ENCODE measurements at places on chromosomes 1 and 21.
A peak's percentile ranks its signal among the peaks of the same experiment; 100 is the strongest.

DNA sequence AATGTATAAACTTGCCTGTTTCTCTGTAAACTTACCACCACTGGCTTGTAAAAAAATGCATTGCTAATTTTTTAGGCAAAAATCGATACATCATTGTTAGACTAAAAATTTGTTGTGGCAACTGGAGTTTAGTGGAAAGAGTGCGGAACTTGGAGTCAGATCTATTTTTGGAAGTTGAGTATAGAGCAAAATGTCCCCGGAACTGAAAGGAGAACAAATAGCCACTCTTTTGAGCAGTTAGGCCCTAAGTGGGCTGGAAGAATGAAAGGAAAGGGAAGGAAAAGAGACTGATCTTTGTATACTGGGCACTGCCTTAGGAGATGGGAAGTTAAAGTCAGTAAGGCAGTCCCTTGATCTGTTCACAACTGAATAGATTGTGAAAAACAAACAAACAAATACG is 30.2 kb downstream of the OPTC start:
- no peak for DNase-seq

DNA sequence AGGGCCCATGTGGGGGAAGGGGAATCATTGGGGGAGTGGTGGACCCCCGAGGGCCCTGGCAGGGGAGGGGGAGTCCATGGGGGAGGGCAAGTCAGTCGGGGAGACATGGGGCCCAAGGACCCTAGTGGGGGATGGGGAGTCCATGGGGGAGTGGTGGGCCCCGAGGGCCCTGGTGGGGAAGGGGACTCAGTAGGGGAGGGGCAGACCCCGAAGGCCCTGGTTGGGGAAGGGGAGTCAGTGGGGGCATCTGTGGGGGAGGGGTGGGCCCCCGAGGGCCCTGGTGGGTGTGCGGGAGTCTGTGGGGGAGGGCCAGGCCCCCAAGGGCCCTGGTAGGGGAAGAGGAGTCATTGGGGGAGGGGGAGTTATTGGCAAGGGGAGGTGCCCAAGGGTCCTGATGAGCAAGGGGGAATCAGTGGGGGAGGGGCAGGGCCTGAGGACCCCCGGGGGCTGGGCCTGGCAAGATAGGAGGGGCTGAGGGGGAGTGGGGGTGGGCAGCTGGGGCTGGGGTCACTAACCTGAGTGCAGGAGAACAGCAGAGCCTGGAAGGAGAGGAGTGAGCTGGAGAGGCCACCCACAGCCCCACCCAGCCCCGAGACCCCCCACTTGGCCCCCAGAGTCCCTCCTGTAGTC is 2.1 kb downstream of the MXRA8 start:
- no peak for DNase-seq

GRCh38 chr1:65179148-65179547 is 31.1 kb downstream of the AK4 start:
- no peak for DNase-seq

GRCh38 chr1:4653328-4653660 is 1.1 kb upstream of the AJAP1 start:
- no peak for DNase-seq

DNA sequence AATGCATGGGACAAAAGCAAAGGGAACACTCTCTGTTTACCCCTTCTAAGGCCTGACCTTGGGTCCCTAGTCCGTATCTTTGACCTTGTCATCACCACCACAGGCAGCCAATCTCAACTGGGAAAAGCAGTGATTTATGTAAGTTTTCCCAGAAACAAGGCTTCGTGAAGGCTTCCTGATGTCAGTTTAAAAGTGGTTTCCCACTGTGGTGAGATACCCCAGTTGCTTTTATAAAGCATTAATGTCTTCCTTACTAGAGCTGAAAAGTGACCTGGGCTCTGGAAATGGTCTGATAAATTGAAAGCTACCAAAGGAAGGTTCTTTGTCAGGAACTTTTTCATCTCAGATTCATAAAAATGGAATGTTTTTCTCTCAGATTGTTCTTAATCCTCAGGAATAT is 536.4 kb upstream of the PTBP2 start:
- DNase-seq: no peak

DNA sequence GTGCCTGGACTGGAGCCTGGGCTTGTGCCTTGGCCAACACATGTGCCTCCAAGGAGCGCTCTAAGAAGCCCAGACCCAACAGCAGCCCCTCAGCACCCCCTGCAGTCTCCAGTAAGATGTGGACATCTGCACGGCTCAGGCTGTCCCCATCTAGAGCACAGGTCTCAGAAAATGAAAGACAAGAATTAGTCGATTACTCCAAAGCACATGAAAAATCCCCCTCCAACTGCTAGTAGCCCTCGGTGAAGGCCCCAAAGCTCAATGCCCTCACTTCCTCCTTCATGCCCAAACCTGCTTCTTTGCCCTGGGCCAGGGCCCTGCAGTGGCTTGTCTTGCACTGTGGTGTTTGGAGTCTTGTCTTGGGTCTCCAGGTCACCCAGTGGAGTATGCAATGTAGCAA is 21.9 kb upstream of the ERO1B start:
- DNase-seq: no peak

GRCh38 chr1:175514387-175514953 is 228.9 kb downstream of the TNR start:
- no peak for DNase-seq

GRCh38 chr1:206873603-206874188 is 8.3 kb downstream of the IL20 start:
- no peak for DNase-seq

GRCh38 chr1:169478094-169478672 is 7.6 kb downstream of the SLC19A2 start:
- no peak for DNase-seq

- DNase-seq: peak; percentile 20
Measured at GRCh38 chr1:240575981-240576662, 35.8 kb downstream of the GREM2 start.

GRCh38 chr1:160460214-160460642 is 59.9 kb downstream of the VANGL2 start:
- no peak for DNase-seq

DNA sequence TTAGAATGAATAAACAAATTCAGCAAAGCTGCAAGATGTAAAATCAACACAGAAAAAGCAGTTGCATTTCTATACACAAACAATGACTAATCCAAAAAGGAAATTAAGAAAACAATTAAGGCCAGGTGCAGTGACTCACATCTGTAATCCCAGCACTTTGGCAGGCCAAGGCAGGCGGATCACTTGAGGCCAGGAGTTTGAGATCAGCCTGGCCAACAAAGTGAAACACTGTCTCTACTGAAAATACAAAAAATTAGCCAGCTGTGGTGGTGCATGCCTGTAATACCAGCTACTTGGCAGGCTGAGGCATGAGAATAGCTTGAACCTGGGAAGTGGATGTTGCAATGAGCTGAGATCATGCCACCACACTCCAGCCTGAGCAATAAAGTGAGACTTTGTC is 22.3 kb downstream of the THEM4 start:
- no peak for DNase-seq

DNA sequence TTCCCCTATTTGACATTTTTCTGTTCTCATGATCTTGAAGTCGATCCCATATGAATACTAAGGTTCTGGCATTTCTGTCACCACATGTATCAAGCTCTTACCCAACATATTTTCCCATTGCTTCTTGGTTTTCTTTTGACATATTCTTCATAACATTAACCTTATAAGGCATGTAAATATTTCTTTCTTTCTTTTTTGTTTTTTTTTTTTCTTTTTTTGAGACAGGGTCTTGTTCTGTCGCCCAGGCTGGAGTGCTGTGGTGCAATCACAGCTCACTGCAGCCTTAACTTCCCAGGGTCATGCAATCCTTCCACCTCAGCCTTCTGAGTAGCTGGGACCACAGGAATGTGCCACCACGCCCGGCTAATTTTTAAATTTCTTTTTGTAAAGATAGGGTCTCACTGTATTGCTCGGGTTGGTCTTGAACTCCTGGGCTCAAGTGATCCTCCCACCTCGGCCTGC is 33.1 kb upstream of the ERRFI1 start:
- DNase-seq: no peak

GRCh38 chr1:217897100-217897499 is 266.0 kb downstream of the SPATA17 start:
- no peak for DNase-seq

GRCh38 chr1:243299069-243299468 is 43.2 kb downstream of the SDCCAG8 start:
- DNase-seq: no peak

GRCh38 chr21:41830764-41831452 is 48.2 kb downstream of the PRDM15 start:
- DNase-seq: no peak

GRCh38 chr1:109350182-109350581 is 43.4 kb upstream of the MYBPHL start:
- no peak for DNase-seq

DNA sequence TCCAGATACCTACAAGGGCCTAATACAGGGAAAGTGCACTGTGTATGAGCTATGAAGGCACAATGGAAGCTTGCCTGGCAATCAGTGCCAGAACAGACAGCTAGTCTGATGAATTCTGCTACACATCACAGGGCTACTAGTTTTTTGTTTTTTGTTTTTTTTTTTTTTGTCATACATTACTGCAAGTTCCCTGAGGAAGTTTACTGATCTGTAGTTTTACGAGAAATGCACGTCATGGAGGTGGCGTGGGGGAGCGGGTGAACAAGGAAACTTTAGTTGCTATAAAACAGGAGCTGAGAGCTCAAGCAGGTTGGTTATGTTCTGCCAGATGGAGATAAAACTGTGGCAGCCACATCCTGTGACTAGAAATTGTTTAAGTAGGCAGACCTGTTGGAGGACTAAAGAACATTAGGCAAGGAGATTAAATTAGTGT is 17.7 kb downstream of the PTPRC start:
- DNase-seq: peak; percentile 83

GRCh38 chr1:184929711-184930202 is 44.6 kb downstream of the NIBAN1 start:
- DNase-seq: no peak

- DNase-seq: no peak
Measured at GRCh38 chr1:202193614-202194327, at the start of gene LGR6. TSS of gene LGR6 (plus strand) at chr1:202193799. CDS start at chr1:202193990, 191 bp downstream.

GRCh38 chr1:157367870-157368269 is 184.4 kb downstream of the FCRL5 start:
- no peak for DNase-seq

- DNase-seq: no peak
Measured at GRCh38 chr1:210262167-210262896, 29.7 kb downstream of the SERTAD4 start.

GRCh38 chr1:67642629-67643028 is 42.4 kb upstream of the GADD45A start:
- DNase-seq: no peak

DNA sequence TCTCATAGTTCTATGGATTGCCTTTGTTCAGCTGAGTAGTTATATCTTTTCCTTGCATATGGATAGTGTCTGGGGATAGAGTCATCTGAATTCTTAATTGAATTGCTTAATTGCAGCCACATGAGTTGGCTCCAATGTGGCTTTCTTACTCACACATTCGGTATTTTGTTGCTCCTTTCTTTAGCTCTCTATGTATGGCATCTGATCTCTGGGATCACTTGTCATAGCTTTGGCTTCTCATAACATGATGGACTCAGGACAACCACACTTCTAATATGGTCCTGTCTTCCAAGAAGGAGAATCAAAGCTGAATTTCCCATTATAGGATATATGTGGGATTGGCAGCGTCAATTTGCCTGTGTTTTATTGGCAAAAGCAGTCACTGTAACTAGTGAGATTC is 716.2 kb downstream of the NCAM2 start:
- DNase-seq: no peak

GRCh38 chr1:35377555-35377954 is 109.0 kb downstream of the ZMYM4 start:
- DNase-seq: no peak

DNA sequence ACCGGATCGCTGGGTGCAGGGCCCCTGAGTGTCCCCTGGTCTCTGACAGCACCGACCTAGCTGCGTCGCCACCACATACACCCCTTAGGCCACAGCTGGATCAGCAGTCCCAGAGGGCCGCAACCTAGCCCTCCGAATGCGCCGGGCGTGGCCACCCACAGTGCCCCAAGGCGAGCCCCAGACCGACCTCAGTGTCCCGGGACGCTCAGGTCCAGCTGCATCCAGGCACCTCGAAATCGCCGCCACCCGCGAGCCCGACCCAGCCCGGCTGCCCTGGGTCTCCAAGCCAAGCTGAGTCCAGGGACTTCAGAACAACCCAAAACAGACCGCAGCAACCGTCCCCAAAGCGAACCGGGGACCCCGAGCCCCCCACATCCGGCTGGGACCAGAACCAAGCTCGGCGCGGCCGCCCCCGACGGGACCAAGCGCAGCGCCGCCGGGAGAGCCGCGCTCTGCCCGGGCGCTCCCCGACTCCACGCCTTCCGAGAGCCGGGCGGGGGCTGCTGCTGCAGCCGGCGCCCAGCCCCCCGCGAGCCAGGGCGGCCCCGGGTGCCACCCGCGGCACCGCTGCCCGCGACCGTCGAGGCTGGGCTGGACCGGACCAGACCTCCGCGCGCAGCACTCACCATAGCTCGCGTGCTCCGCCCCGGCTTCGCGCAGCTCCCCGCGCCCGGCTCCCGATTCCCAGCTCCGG is 54.6 kb upstream of the ECE1 start:
- no peak for DNase-seq

GRCh38 chr1:224799083-224799482 is 130.4 kb upstream of the DNAH14 start:
- DNase-seq: no peak

GRCh38 chr1:221714227-221715152 is 27.4 kb downstream of the DUSP10 start:
- DNase-seq: no peak

DNA sequence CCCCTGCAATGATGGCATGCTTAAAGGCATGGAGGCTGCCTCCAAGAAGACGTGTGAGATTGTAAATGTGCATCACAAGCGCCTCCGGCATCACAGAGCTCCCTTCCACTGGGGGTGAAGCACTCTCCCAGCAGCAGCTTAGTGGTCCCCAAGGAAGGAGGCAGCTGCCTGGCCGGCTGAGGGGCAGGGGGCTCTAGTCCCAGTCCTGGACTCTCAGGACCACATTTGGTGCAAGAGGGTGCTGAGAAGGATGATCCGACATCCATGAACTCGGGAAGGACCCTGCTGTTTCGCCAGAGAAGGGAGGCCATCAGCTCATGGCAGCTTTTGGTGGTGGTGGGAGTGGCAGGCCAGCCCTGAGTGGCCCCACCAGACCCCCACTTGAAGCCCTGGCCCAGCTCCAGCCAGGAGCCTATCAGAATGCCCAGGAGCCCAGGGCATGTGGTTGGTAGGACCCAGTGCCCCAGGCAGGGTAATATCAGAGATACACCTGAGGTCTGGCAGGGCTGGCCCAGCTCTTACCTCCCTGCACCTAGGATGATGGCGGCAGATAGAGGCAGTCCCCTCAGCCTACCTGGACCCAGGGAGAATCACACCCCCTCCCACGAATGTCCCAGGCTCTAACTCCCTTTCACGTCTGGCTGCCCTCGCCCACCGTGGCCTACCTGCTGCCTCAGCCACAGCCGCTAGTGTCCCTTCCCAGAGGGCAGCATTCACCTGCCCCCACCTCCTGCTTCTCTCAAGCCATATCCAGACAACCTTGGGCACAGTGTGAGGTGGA is 2.4 kb upstream of the WNT9A start:
- peak; percentile 1 for DNase-seq

GRCh38 chr1:19797827-19798226 is 1.9 kb downstream of the TMCO4 start:
- DNase-seq: no peak
